ENCODE measurements at places on chromosomes 3 and 15. TPM values are rescaled to one million over a fixed set of nuclear protein-coding genes. Genes with fewer than 3 reads are reported as not detected.

Gene GABRB3
- total RNA-seq, result not detected

Gene GOLGA8Q
- 0.76 TPM for total RNA-seq

Gene SAMD7
- not detected for total RNA-seq

Gene GLDN
- not detected for total RNA-seq

Gene KY
- total RNA-seq, result not detected

Gene RHCG
- under 0.01 TPM for total RNA-seq

Gene TMEM40
- total RNA-seq, result under 0.01 TPM

Gene GATA2
- 12.6 TPM for total RNA-seq

Gene PLS1
- 1.8 TPM for total RNA-seq

Gene KBTBD13
- total RNA-seq, result not detected

Gene RPN1
- total RNA-seq, result 449 TPM

Gene COL8A1
- 462 TPM for total RNA-seq

Gene DAPK2
- 11.2 TPM for total RNA-seq

Gene LIPC
- not detected for total RNA-seq

Gene SEMA3G
- 6.8 TPM for total RNA-seq
